ENCODE measurements at places on chromosomes 4 and X.

DNA sequence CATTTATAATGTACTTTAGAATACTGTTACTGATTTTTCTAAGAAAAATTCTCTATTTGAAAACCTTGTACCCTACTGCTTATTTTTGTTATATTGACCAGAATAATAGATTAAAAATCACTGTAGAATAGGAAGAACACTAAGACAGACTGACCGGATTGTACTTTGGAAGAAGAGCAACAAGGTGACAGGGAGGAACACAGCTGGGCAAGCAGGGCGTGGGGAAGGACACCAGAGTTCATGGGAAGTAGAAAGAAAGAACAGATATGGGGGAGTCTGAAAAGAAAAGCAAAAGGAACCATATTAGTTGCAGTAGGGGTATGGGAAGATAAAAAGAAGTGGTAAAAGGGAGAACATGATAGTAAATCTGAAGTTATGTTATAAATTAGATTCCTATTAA lies 38.6 kb downstream of the TXK start:
- DNase-seq = no peak

GRCh38 chr4:66687459-66687858 lies 857.8 kb downstream of the CENPC start:
- no peak for DNase-seq

- DNase-seq = no peak
Observed at GRCh38 chr4:139789096-139789654, 123.6 kb downstream of the MGST2 start.

DNA sequence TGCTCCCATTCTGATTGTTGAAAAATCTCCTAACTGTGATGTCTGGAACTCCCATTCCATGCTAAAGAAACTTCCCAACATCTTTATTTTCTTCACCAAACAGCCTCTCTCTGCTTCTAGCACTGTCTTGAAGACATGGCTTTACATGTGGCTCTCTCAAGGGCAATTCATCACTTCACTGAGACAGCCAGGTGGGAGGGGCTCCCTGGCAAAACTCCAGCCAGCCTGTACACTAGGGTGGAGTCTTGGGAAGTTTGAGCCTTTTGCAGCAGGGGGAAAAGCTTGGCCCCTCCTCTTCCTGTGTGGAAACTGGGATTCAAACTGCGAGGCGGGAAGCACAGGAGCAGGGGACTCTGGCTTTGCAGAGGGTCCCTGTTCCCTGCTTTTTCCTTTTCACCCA lies 130.5 kb upstream of the TTC29 start:
- DNase-seq = no peak

GRCh38 chr4:61068745-61069144 lies 131.4 kb upstream of the ADGRL3 start:
- DNase-seq = no peak

- peak; percentile 71 for DNase-seq
Observed at GRCh38 chrX:114162068-114162735, 421.7 kb upstream of the HTR2C start.

GRCh38 chr4:5783486-5783885 lies 72.5 kb downstream of the EVC start:
- DNase-seq = no peak

GRCh38 chr4:56782019-56782418 lies 39.5 kb downstream of the SPINK2 start:
- DNase-seq = no peak

DNA sequence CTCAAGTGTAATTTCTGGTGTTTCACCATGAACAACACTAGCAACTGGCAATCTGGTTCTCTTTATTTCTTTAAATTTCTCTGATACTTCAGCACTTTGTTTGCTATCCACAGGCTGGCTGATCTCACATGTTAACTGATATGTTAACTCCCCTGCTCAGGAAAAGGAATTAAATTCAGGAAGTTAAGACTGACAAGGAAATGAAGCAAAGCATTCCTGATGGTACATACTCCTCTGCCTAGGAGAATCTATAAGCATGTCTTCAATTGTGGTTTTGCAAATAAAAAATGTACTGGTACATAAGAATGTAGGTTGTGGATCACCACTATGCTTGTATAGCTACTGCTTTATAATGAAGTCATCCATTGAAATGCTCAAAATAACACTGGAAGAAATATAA lies 1119.2 kb upstream of the INTU start:
- no peak for DNase-seq

DNA sequence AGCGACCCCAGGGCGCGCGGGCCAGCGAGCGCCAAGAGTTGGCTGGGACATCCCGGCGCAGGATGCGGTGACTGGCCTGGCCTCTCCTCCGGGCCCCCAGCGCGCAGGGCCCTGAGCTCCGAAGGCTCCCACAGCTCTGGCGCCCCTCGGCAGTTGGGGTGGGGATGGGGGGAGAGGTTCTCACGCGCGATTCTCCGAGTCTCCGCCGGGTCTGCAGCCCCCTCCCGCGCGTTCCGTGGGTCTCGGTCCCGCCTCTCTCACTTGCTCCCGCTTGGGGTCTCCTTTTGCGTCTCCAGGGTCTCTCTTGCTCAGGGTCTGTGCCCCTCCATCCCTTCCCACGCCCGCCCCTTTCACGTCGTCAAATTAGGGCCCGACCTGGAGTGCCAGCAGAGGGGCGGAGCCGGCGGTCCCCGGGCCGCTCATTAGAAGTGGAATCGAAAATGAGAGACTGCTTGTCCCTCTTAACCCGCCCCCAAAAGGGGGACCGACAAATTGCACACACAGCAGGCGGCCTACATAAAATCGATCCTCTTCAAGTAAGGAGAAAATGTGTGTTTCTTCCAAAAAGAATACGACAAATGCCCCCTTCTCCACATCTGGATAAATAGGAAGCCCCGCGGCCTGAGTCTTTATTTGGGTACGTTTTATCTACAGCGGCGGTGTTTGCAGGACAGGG lies 877 bp upstream of the NKX1-1 start:
- peak; percentile 34 for DNase-seq

- DNase-seq = peak; percentile 41
Observed at GRCh38 chr4:87044511-87045233, 109.9 kb downstream of the AFF1 start.

GRCh38 chrX:153603131-153603656 lies 4.3 kb upstream of the CCNQ start:
- DNase-seq = no peak

- DNase-seq = no peak
Observed at GRCh38 chr4:15270201-15270600, 157.6 kb upstream of the C1QTNF7 start.

DNA sequence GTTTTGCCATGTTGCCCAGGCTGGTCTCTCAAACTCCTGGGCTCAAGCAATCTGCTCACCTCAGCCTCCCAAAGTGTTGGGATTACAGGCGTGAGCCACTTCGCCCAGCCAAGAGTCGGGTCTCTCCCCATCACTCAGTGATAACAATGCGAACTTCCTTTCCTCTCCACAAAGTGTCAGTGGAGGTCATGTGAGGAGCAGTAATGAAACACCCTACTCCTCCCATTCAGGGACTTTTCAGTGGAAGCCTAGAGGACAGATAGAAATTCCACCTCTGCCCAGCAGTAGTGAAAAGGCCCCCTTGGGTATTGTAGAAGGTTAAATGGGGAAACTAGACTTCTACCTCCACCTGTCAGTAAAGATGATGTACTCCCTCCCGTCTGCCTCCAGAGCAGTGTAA lies 141.9 kb upstream of the STK26 start:
- peak; percentile 8 for DNase-seq

DNA sequence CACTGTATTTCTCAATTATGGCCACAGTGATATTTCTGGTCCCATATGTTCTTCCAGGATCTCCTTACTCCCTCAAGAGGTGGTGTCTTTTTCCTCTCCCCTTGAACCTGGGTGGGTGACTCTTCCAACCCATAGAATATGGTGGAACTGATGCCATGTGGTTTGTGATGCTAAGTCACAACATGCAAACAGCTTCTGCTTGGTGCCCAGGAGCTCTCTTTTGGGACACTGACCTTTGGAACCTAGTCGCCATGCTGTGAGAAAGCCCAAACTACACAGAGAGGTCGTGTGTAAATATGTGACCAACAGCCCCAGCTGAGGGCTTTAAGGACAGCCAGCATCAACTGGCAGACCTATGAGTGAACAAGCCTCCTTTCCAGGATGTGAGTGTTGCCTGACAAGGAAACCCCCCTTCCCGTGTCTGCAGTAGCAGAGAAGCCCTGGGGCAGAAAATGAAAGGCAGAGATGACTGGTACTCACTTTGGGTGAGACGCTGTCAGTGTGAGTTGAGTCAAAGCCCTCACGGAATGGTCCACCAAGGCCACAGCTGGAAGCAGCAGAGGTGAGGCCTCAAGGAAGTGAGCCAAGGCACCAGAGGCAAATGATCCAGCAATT lies 223.4 kb downstream of the BCOR start:
- DNase-seq = no peak

GRCh38 chr4:173685831-173686210 lies 155.8 kb upstream of the HAND2 start:
- DNase-seq = no peak

DNA sequence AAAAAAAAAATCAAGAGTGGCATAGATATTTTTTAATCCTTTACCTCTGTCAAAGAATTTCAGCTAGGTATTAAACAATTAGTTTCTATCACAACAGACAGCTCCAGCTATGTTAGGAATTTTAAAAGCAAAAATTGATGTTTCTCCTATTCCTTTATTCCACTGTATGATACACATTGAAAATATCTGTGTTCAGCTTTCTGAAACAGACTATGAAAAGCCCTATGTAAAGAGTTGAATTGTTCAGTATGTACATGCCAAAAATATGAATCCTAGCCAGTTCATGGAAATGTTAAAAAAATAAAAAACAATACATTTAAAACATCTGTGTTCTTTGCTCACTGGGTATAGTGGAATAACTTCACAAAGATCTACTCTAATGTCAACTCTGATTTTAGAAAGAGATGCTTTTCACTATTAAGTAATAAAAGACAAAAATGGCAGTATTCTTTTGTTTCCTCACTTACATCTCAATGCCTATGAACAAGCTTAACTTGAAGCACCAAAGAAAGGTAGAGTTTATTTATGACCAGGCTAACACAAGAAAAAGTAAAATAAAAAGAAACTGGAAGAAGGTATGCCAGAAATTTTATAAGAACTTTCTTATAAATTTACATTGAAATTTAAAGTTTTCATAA lies 32.1 kb downstream of the FBXW7 start:
- no peak for DNase-seq

DNA sequence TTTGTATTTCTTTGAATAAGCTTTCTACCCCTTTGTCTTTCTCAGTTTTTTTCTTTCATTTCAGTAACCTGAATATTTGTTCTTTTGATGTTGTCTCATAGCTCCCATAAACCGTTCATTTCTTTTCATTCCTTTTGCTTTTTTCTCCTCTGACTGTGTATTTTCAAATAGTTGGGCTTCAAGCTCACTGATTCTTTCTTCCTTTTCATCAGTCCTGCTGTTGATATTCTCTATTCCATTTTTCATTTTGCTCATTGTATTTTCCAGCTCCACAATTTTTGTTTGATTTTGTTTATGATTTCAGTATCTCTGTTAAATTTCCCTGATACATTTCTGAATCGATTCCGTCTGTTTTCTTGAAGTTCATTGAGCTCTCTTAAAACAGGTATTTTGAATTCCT lies 129.6 kb upstream of the NUDT6 start:
- no peak for DNase-seq

GRCh38 chr4:2104556-2105345 lies 45.6 kb downstream of the NAT8L start:
- DNase-seq = no peak

GRCh38 chr4:93532234-93532633 lies 296.3 kb upstream of the ATOH1 start:
- no peak for DNase-seq

DNA sequence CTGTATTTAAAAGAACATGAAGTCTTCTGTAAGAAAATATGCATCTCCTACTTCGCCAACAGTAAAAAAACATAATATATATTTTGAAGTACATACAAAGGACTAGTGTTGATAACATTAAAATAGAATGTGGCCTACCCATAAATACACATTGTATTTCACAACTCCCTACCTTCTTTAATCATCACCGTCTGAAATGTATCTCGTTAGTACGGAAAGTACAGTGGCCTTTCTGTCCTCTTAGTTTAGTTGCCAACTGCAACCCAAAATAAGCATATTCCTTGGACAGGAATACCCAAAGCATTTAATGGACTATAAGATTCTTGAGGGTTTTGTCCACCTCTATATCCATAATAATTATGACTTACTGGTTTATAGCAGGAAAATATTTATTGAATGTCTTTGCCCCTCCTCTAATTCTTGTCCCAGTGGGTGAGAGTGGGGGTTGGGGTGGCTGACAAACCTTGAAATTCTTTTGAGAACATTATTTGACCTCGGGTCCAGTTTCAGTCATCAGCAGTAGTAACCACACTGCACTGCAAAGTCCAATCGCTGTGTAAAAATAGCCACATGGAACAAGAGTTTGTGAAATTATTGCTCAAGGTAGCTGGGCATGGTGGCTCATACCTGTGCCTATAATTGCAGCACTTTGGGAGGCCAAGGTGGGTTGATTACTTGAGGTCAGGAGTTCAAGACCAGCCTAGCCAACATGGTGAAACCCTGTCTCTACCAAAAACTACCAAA lies 474.5 kb downstream of the KLHL13 start:
- DNase-seq = no peak

- no peak for DNase-seq
Observed at GRCh38 chr4:23881052-23881501, 8.8 kb downstream of the PPARGC1A start.

GRCh38 chrX:318739-319578 lies at the start of gene GTPBP6:
Gene GTPBP6 (minus strand): TSS chrX:318796. CDS start chrX:318787, 9 bp downstream.
- peak; percentile 100 for DNase-seq

DNA sequence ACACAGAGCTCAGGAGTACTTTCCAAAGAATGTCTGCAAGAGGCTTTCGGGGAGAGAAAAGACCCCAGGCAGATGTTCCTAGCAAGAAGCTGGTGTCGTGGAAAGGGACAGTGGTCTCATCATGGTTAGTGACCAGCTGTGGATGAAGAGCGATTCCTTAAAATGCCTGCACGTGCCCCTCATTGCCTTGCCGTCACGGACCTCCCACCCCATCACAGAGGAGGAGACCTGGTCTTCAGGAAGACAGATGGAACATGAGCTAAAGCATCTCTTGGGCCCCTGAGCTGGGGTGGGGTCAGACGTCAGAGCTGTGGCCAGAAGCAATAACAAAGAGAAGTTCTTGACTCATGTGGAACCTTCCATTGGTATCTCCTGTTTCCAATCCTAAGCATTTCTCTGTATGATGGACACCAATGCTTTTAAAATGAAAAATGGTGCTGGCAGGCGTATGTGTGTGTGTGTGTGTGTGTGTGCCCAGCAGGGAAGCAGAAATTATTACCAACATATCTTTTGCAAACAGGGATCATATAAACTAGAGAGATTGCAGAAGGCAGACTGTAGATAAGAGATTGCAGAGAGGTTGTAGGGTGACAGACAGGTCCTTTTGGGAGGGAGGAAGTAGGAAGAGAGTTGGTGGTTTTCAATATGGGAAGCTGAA lies 25.2 kb upstream of the ASMTL start:
- no peak for DNase-seq

Measured in GM23338 (cell line).